ENCODE measurements at places on chromosomes 2 and 18.

DNA sequence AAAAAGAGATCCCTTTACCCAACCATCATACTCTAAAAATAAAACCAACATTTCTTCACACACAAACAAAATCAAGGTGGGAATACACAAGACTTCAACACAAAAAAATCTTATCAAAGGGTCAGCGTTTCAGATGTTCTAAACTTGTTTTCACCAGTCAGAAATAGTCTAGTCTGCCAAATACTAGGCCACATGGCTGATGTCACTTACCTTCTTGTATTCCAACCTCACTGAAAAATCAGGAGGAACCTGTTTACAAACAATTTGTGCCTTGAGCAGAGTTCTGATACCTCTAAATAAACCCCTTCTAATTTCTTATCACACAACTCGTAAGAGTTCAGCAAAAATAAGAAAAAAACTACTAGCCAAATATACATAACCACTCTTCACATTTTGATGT lies 20.1 kb downstream of the FEZ2 start:
- DNase-seq, result no peak

- no peak for DNase-seq
Measured at GRCh38 chr2:136065907-136066306, 52.0 kb downstream of the CXCR4 start.

DNA sequence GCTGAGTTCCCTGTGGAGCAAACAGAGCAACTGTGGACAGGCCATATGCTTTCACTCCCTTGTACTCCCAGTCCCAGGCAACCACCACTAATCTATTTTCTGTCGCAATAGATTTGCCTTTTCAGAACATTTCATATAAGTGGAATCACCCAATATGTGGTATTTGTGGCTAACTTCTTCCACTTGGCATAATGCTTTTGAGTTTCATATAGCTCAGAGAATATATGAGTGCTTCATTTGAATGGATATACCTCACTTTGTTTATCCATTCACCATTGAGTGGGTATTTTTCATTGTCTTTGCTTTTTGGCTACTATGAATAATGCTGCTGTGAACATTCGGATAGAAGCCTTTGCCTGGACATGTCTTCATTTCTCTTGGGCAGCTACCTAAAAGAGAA lies 151.9 kb downstream of the CERS6 start:
- DNase-seq, result no peak

DNA sequence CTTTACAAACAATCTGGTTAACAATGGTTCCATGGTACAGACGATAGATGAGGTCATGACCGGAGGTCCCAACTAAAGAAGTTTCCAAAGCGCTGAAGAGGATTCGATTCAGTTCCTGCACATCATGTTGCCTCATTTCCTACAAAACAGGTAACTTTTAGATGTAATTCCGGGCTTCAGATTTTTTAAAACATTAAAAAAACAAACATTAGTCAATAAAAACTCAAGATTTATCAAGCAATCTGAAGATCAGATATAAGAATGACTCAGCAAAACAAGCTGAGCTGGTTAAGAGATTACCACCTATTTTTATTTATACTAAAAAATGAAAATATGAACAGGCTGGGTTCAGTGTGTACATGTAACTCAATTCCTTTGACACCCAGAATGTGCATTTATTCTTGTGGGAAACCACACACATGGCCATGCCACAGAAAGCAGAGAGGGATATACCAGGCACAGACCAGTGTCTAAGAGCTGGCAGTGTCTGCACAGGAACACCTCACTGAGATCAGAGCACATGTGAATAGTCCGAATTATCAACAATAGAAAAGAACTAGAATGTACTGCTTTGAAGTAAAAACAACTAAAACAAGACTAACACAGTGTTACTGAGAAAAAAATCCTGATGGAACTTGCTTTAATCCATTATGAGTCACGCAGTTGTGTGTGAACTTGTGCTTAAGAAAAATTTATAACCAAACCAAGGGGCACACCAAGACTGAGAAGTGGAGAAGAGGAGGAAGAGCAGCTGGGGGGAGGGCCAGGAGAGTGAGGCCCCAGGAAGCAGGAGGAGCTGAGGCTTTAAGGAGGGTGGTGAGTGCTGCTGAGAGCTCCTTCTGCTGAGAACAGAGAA lies 9.5 kb downstream of the USP40 start:
- DNase-seq, result no peak

- no peak for DNase-seq
Measured at GRCh38 chr2:10378189-10378588, 69.9 kb downstream of the ODC1 start.

GRCh38 chr2:168848225-168848624 lies 42.0 kb downstream of the SPC25 start:
- no peak for DNase-seq

DNA sequence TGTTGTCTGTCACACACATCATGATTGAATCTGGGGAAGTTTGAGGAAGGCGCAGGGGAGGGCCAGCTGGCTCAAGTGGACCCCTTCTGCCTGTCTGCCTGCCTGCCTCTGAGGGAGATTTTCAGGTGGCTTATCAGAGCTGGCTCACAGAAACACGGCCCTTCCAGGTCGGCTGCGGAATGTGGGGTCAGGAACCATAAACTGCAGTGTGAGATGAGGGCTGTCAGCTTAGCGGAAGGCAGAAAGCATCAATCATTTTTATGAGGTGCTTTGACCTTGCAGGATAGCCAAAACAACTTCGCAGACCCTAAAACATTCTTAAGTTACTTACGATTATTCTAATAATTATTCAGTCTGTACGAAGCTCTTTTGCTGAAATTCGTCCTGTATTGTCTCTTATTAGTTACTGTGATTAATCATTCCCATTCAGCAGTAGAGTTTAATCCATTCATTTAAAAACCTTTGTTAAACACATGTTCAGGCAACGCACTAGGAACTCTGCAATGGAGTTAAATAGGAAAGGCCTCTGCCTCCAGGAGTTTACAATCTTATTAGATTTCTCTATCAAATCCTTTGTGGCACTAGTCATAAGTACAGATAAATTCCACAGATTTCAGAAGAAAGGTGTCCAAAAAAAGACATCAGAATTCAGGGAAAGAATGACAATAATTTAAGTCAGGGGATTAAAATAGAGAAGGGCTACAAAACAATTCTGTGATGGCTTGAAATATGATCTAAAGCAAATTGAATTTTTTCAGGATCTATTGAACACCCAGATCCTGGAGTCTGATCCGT lies 371.6 kb downstream of the HRH4 start:
- no peak for DNase-seq

GRCh38 chr2:179355881-179356280 lies 91.2 kb upstream of the SESTD1 start:
- no peak for DNase-seq

- DNase-seq, result no peak
Measured at GRCh38 chr2:170436077-170436943, 258.4 kb downstream of the MYO3B start.

- no peak for DNase-seq
Measured at GRCh38 chr18:3653263-3653850, 203.4 kb downstream of the TGIF1 start.

DNA sequence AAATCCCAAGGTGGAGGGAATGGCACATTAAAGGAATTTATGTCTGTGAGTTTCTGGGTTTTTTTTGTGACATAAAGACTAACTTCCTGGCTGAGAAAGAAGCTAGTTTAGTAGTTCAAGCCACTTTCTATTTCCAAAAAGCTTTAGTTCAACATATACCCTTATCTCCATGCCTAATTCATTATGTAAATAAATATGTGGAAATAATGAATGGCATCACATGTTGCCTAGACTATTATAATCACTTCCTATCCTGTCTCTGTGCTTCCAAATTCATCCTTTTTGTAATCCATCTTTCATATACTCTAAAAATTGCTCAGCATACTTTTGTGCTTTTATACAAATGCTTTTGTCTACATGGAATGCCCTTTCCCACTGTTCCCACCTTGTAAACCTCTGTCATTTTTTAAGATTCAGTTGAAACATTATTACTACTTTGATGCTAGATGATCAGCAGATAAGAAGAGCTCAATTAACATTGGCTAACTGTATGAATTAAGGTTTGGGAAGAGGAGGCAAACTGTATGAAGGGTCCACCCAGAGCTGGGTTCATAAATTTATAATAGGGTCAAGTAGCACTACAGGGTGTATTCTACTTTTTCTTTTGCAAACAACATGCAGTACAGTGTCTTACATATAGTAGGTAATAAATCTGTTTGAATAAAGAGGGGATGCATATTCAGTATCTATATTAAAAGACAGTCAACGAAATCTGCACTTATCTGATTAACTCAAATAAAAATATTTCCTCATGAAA lies 61.7 kb upstream of the MTIF2 start:
- DNase-seq, result no peak

- DNase-seq, result no peak
Measured at GRCh38 chr2:86772611-86773010, 18.1 kb downstream of the CD8A start.

DNA sequence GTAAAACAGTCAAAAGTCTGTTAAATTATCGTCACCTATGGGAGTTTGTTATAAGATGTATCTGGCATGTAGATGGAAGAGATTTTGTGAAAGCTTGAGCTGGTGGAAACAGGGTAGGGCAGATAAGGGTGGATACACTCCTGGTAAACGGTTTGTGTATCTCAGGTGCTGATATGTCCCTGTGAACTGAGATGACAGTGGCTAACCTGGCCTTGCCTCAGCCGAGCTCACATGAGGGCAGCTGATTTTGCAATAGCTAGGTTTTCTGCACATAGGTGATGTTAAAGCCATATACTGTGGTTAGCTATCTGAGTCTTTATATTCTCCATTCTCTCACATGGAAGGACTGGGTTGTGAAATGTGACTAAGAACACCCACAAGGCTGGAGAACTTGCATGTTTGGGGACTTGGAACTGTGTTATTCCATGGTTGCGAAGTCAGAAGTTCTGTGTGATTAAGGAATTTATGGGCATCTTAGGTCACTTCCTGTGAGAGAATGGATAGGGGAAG lies 205.1 kb downstream of the TPGS2 start:
- no peak for DNase-seq

GRCh38 chr2:128357506-128358370 lies 39.1 kb upstream of the HS6ST1 start:
- no peak for DNase-seq

DNA sequence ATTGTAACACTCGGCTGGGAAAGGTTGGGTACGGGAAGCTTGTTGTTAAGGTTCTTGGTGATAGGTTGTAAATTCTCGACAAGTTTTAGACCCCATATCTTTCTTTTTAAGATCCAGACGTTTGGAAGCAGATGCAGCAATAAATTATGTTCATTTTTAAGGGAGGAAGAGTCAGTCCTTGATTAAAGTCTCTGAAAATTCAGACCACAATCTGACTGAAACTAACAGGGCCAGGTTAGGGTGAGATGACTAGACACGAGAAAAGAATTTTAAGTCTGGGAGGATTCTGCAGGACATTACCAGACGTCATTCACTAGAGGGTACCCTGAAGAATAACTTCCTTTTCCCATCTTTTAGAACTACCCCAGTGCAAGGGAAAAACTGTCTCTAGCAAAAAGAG lies 16.1 kb downstream of the WIPF1 start:
- no peak for DNase-seq

GRCh38 chr2:14530506-14530905 lies 102.0 kb upstream of the LRATD1 start:
- DNase-seq, result no peak

- no peak for DNase-seq
Measured at GRCh38 chr2:218249691-218250090, 11.1 kb upstream of the GPBAR1 start.

DNA sequence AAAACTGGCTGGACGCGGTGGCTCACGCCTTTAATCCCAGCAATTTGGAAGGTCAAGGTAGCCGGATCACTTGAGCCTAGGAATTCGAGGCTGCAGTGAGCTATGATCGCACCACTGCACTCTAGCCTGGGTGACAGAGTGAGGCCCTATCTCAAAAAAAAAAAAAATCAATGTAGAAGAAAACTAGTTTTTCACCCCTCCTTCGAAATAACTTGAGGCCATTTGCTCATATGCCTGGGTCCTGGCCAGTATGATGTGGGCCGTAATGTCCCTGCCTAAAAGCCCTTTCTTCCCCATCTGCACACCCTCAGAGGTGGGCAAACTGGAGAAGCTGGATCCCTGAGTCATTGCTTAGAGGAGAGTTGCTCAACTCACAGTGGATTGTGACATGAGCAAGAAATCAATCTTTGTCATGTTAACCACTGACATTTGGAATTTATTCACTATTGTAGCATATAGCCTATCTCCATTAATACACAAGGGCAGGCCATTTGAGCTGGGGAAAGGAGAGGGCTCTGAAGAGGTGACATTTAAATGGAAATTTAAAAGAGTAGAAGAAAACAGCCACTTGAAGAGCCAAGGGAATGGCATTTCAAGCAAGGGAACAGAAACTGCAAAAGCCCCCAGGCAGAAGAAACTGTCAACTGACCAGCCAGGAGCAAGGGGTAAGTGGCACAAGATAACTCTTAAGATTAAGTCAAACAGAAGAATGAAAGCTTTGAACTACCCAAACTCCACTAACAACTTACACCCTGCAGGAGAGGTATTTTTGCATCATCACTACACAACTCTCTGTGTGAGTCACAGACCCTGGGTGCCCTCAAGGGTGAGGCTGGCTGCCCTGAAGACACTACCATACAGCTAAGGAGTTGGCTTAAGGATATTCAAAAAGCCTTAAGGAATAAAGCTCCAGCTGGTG lies 7.6 kb upstream of the METTL21A start:
- no peak for DNase-seq

- DNase-seq, result no peak
Measured at GRCh38 chr18:46360102-46360699, 256.0 kb downstream of the HAUS1 start.

GRCh38 chr2:136901732-136902131 lies 136.4 kb downstream of the THSD7B start:
- DNase-seq, result no peak

DNA sequence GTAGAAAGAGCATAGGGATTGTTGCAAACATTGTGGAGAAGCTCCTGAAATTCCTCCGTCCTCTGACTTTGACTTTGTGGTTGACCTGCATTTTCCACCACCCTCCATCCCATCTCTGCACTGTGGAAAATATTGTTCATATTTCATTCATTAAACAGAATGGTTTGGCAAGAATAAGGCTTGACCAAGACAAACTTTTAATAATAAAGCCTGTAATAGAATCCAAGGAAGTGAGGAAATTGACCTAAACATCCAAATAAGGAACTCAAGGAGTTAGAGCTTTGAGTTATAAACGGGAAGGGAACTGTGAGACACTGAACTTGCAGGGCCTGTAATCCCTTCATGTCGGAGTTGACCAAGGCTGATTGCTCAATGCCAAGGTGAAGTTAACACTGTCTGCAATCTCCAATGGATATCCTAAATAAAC lies 115.2 kb downstream of the GFPT1 start:
- DNase-seq, result no peak

- DNase-seq, result no peak
Measured at GRCh38 chr18:9756933-9757470, 48.9 kb downstream of the RAB31 start.

DNA sequence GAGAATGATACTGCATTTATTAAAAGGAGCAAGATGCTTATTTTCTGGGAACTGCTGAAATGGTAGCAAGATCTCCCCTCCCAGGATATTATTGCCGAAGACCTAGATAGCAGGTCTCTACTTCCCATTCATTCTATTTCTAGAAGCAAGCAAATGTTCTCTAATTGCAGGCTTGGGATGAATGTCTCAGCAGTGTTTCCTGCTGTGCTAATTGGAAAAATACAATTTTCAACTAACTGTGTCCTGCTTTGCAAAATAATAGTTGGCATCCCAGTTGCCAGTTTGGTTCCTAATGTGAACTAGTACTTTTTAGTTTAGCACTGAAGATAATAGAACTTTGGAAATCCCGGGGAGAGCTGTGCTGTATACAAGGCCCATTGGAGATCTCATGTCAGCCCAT lies 26.1 kb downstream of the SLC20A1 start:
- DNase-seq, result no peak
